ENCODE measurements at places on chromosomes 6 and 20. TPM values are rescaled to one million over a fixed set of nuclear protein-coding genes. Genes with fewer than 3 reads are reported as not detected.

Gene TENT5A
- total RNA-seq: 58.2 TPM

Gene CYB5R4
- total RNA-seq: 10.9 TPM

Gene TBPL1
- 29.5 TPM for total RNA-seq

Gene GPSM3
- total RNA-seq: 4.0 TPM

DNA sequence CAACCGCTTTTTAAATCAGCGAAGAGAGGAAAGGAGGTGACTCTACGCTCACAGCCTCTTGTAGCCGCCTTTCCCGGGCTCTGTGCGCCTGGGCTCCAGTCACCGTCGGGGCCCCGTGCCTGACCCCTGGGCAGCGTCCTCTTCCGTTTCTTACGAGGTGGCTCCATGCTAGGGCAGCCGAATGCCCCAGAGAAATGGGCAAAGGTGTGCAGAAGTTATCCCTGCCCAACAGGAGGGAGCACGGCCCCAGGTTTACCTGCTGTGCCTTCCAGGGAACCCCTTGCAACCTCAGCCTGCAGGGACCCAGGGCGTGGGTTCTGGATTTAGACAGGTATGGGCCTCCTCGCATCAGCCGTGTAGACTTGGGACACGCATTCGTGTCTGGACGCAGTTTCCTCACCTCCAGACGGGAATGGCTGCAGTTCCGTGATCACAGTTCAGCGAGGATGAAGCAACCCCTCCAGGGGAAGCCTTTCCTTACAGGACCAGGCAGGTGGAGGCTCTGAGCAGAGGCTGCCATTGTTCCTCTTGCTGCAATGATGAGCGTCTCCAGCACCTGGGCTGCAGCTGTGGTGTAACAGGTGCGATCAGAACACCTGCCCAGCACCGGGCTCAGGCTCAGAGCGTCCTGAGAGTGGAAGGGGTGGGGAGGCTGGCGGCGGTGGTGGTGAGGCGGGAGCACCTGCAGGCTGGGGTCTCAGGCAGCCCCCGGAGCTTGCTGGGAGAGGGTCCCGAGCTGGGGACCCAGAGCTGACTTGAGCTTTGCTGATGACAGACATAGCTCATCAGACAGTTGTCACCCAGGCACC lies 81.3 kb upstream of the BHLHE23 start:
- no peak for DNase-seq

GRCh38 chr6:69792292-69792691 lies 4.5 kb downstream of the LMBRD1 start:
- DNase-seq: no peak

- peak; percentile 3 for DNase-seq
Observed at GRCh38 chr6:157461000-157461915, 80.3 kb downstream of the ZDHHC14 start.

- no peak for DNase-seq
Observed at GRCh38 chr6:88586371-88587149, 376.9 kb downstream of the RNGTT start.

Data from HFFc6 (cell line).